ENCODE measurements at places on chromosomes 4 and X.

DNA sequence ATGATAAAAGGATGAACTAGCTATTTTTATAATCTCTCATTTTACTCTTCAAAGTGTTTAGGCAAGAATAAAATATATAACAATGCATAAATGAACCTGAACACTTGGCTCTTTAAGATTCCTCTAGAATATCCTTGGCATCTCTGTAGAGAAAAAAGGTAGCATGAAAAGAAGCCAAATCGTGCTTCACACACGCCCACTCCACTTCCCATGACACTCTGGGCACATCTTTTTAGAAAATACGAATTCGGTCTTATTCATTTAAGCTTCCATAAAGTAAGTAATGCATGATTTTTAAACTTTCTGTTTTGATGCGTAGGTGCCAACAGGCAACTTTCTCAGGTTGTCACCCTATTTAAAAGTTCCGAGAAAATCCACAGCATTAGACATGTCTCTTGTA is 73.6 kb upstream of the SORBS2 start:
- DNase-seq, result no peak

DNA sequence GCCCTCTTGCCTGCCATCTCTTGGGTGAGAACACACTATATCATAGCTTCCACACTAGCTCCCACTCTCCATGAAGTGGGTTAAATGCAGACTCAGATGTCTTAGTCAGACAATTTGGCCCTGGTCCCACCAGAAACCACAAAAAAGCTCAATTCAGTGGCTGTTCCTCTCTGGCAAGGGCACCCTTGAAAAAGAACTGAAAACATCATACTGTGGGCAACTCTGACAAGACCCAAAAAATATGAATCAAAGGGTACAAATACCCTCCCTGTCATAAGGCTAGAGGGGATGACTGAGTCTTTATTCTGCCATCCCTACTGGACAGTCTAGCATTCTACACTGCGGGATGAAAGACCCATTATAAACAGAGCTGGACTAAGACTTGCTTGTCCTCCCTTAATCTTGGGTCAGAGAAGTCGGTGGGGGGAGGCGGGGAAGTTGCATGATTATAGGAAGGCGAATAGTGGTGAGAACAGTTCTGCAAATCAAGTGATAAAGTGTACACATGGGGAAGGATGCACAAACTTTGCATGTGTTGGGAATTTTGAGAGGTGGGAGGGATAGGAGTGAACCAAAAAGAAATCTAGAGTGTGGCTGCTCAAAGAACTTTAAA is 172.1 kb downstream of the OPHN1 start:
- DNase-seq, result no peak

- peak; percentile 35 for DNase-seq
Measured at GRCh38 chrX:103464072-103464773, 55.1 kb downstream of the RAB40A start.

- peak; percentile 14 for DNase-seq
Measured at GRCh38 chrX:74534569-74535038, 79.8 kb downstream of the RLIM start.

DNA sequence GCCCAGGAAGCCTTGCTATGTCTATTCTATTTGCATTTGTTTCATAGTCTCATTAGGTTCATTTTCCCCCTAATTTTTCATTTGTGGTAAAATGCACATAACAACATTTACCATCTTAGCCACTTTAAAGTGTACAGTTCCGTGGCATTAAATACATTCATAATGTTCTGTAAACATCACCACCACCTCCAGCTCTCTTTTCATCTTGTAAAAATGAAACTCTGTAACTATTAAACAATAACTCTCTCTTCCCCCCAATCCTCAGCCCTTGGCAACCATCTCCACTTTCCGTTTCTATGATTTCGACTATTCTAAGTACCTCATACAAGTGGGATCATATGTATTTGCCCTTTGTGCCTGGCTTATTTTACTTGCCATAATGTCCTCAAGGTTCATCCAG is 19.9 kb downstream of the ARHGEF38 start:
- DNase-seq, result no peak
